IMR-90 (cell line): ENCODE measurements at places on chromosomes 6 and 20. TPM values are rescaled to one million over a fixed set of nuclear protein-coding genes. Genes with fewer than 3 reads are reported as not detected.
A peak's percentile ranks its signal among the peaks of the same experiment; 100 is the strongest.

DNA sequence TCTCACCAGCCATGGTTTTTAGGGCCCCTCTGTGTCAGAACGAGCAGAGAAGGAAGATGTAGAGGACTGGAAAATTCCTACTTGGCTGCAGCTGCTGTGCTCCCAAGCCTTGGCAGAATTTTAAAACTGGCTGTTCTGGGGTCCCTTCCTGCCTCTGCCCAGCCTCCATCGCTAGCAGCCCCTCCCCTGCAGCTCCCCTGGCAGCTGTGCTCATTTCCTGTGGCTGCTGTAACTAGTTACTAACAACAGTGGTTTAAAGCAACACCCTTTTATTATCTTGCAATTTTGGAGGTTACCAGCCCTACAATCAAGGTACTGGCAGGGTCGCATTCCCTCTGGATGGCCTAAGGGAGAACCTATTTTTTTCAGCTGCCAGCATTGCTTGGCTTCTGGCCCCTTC, 3.7 kb upstream of the CST11 start:
- no peak for DNase-seq
- no peak overlapping the region for H3K27ac ChIP-seq
- H3K4me3 ChIP-seq: no peak overlapping the region
- H3K27me3 ChIP-seq: peaks cover 6% of the 10 kb centered on the region

DNA sequence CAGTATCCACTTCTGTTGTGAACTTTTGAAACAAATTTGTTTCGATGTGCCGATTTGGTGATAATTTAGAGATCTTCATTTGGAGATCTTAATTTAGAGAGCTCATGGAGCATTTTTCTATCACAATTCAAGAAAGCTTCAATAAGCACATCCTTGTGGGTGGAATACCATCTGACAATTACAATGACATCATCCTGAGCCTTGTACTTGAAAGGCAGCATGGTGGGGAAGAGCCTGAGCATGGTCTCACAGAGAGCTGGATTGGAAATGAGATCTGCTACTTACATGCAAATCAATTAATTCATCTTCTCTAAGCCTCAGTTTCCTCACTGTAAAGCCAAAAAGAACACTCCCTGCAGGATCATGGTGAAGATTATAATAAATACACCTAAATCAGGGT, 75.9 kb downstream of the FRK start:
- DNase-seq: no peak
- H3K4me3 ChIP-seq: no peak overlapping the region
- H3K27me3 ChIP-seq: no peaks in the 10 kb centered on the region
- H3K4me1 ChIP-seq: no peaks in the 10 kb centered on the region

CST3 gene
- 26.0 and 30.8 TPM in 2 replicates for total RNA-seq

DNA sequence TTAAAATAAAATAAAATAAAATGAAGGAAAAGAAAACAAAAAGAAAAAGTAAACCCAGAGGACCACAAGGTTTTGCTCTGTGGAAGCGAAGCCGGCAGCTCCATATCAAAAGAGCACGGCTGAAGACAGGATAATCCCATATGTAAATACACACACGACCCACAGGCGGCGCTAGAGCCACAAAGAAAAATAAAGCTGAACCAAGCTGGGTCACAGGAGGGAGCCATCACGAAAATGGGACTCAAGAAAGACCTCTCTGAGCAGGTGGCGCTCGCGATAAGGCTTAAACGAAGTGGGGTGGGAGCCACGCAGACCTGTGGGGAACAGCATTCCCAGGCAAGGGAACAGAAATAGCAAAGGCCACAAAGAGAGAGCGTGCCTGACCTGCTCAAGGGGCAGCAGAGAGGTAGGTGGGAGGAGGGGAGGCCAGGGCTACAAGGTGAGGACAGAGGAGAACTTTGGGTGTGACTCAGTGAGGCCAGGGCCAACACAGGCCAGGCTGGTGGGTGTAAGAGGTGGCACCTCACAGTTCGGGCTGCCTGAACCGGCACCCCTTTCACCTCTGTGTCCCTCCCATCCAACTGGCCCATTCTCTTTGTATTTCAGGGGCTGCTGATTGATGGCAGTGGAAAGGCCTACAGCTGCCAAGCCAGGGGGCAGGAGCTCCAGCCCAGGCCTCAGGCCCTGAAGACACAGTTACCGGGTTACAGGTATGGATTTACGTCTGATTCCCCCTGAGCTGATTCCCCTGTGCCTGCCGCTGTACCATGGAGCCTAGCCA, 26.0 kb downstream of the PTGIS start:
- peak; percentile 63 for DNase-seq
- no peaks in the 10 kb centered on the region for H3K4me1 ChIP-seq
- H3K27ac ChIP-seq: no peak overlapping the region
- peaks cover 4% of the 10 kb centered on the region; the same call in 1 of the 2 replicates for H3K27me3 ChIP-seq
- H3K4me3 ChIP-seq: no peak overlapping the region

DNA sequence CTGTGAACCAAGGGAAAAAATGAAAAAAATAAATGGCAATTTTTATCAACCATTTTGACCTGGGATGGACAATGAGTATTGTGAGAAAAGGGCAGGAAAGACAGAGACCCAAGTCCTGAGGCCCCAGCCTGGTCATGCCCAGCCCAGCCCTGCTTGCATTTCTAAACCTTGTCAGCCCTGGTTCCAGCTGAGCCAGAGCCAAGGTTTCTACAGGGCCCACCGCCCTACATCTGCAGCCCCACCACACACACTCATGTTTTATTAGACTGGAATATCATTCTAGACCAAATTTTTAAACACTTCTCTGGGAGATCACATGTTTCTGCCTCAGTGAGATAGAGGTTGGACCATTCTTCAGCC, 667 bp upstream of the CST9L start:
- no peak overlapping the region for H3K27ac ChIP-seq
- no peak for DNase-seq
- no peak overlapping the region for H3K4me3 ChIP-seq
- H3K4me1 ChIP-seq: no peaks in the 10 kb centered on the region

- peak; percentile 36 for DNase-seq
- no peak overlapping the region for H3K27ac ChIP-seq
- no peak overlapping the region for H3K4me3 ChIP-seq
- peaks cover 2% of the 10 kb centered on the region; the same call in 1 of the 2 replicates for H3K4me1 ChIP-seq
- H3K27me3 ChIP-seq: no peaks in the 10 kb centered on the region
- H3K36me3 ChIP-seq: no peaks in the 10 kb centered on the region
Measured at GRCh38 chr6:22526736-22527135, 42.6 kb upstream of the HDGFL1 start.

- no peak overlapping the region for H3K27ac ChIP-seq
- H3K4me3 ChIP-seq: no peak overlapping the region
- no peaks in the 10 kb centered on the region for H3K4me1 ChIP-seq
- H3K36me3 ChIP-seq: no peaks in the 10 kb centered on the region
- no peak for DNase-seq
- H3K27me3 ChIP-seq: no peaks in the 10 kb centered on the region
Measured at GRCh38 chr20:17419479-17420041, 111.6 kb downstream of the BFSP1 start.
